ENCODE measurements at places on chromosomes 3 and 15. TPM values are rescaled to one million over a fixed set of nuclear protein-coding genes. Genes with fewer than 3 reads are reported as not detected.

- no peak overlapping the region for H3K4me3 ChIP-seq
- no peaks in the 10 kb centered on the region for H3K36me3 ChIP-seq
- H3K4me1 ChIP-seq, result no peaks in the 10 kb centered on the region
- no peak for DNase-seq
Observed at GRCh38 chr3:123336001-123336400, 112.9 kb downstream of the ADCY5 start.

- no peaks in the 10 kb centered on the region for H3K4me1 ChIP-seq
- H3K36me3 ChIP-seq, result no peaks in the 10 kb centered on the region
- H3K4me3 ChIP-seq, result no peak overlapping the region
- no peak overlapping the region for H3K27ac ChIP-seq
- no peak for DNase-seq
Observed at GRCh38 chr15:82851306-82851850, 42.0 kb downstream of the WHAMM start.

DNA sequence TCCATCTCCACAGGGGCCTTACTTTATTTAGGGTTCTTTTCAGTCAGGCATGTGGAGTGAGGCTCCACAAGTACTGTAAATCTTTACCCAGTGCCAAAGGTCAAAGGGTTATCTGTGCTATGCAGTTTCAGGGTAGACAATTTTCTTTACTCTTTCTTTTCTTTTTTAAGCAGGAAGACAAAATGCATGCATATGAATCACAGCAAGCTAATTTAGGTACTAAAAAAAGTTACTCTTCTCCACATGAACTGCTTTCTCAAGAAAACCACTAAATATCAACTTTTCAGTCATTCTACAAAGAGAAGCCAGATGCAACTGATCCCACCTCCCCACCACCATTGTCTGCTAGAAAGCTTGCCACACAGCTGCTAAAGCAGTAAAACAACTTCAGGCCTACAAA, 73.3 kb upstream of the PYGO1 start:
- no peaks in the 10 kb centered on the region for H3K36me3 ChIP-seq
- H3K4me3 ChIP-seq, result 0 out of 3 replicates have a peak overlapping the region, but pooled peaks have one; percentile 5
- H3K27ac ChIP-seq, result no peak overlapping the region
- H3K27me3 ChIP-seq, result no peaks in the 10 kb centered on the region

GRCh38 chr15:92391640-92392039, 2.0 kb upstream of the ST8SIA2 start:
- peaks cover 4% of the 10 kb centered on the region for H3K4me1 ChIP-seq
- DNase-seq, result peak; percentile 65
- H3K4me3 ChIP-seq, result no peak overlapping the region
- peaks cover 5% of the 10 kb centered on the region for H3K36me3 ChIP-seq

- no peaks in the 10 kb centered on the region for H3K27me3 ChIP-seq
- H3K4me1 ChIP-seq, result no peaks in the 10 kb centered on the region
- no peaks in the 10 kb centered on the region for H3K36me3 ChIP-seq
- no peak overlapping the region for H3K27ac ChIP-seq
- no peak overlapping the region for H3K4me3 ChIP-seq
Observed at GRCh38 chr3:120111898-120112297, 17.7 kb upstream of the GSK3B start.

- no peak overlapping the region for H3K4me3 ChIP-seq
- H3K27me3 ChIP-seq, result no peaks in the 10 kb centered on the region
- no peak overlapping the region for H3K27ac ChIP-seq
- peaks cover 1% of the 10 kb centered on the region for H3K36me3 ChIP-seq
- no peak for DNase-seq
- H3K4me1 ChIP-seq, result no peaks in the 10 kb centered on the region
Observed at GRCh38 chr15:67865766-67866165, 25.9 kb upstream of the RNU6-1 start.

Gene CCR3
- total RNA-seq, result not detected

DNA sequence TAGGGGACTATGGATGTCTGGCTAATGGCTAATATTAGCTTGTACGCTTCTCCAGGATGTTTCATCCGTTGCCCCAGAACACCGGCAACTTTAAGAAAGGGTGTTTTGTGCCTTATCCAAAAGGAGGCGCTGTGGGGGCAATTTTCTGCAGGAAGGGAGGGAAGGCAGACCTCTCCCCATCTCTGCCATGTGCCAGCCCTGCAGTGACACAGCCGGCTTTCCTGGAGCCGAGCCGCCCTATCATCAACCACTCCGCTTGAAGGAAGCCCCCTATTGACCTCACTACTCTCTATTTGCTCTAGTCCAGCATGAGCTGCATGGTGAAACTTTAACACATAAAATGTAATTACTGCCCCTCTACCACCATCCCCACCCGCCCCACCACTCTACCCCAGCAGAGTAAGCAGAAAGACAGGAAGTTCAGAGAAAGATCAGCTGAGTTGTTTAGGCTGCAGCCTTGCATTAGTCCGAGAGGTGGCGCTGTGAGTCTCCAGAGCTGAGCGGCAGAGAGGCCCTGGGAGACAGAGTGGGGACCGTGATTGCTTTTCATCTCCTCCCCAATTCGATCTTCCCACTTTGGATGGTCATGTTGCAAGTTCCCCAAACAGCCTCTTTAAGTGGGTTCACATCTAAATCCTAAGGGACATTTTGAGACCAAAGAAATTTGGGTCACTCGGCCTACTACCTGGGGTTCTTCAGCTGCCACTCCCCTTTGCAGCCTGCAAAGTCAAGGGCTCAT, 24.5 kb upstream of the RAD18 start:
- H3K27ac ChIP-seq, result no peak overlapping the region
- no peaks in the 10 kb centered on the region for H3K36me3 ChIP-seq
- H3K27me3 ChIP-seq, result no peaks in the 10 kb centered on the region
- H3K4me1 ChIP-seq, result no peaks in the 10 kb centered on the region

GRCh38 chr3:172595664-172596393, 72.6 kb upstream of the TNFSF10 start:
- H3K4me1 ChIP-seq, result no peaks in the 10 kb centered on the region
- H3K36me3 ChIP-seq, result no peaks in the 10 kb centered on the region
- DNase-seq, result no peak
- H3K27ac ChIP-seq, result no peak overlapping the region
- H3K27me3 ChIP-seq, result no peaks in the 10 kb centered on the region

DNA sequence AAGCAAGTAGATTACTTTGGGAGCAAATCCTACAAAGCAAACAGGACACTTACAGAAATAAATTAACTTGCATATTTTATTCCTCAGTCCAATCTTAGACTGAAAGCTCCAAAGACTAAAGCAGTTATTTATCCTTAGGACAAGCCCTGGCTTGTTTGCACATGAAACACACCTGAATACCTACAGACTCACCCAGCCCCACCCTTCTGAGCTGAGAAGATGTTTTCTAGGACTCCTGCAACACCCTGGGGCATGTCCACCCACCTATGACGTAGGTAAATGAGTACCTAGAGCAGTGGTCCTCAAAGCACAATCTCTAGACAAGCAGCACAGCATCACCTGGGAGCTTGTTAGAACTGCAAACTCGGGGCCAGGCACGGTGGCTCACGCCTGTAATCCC, 80.8 kb downstream of the ANXA2 start:
- H3K4me3 ChIP-seq, result no peak overlapping the region
- H3K36me3 ChIP-seq, result no peaks in the 10 kb centered on the region
- no peaks in the 10 kb centered on the region for H3K27me3 ChIP-seq
- no peaks in the 10 kb centered on the region for H3K4me1 ChIP-seq
- no peak for DNase-seq

GRCh38 chr3:65005486-65005885, 317.7 kb upstream of the ADAMTS9 start:
- no peaks in the 10 kb centered on the region for H3K4me1 ChIP-seq
- no peak overlapping the region for H3K27ac ChIP-seq

DNA sequence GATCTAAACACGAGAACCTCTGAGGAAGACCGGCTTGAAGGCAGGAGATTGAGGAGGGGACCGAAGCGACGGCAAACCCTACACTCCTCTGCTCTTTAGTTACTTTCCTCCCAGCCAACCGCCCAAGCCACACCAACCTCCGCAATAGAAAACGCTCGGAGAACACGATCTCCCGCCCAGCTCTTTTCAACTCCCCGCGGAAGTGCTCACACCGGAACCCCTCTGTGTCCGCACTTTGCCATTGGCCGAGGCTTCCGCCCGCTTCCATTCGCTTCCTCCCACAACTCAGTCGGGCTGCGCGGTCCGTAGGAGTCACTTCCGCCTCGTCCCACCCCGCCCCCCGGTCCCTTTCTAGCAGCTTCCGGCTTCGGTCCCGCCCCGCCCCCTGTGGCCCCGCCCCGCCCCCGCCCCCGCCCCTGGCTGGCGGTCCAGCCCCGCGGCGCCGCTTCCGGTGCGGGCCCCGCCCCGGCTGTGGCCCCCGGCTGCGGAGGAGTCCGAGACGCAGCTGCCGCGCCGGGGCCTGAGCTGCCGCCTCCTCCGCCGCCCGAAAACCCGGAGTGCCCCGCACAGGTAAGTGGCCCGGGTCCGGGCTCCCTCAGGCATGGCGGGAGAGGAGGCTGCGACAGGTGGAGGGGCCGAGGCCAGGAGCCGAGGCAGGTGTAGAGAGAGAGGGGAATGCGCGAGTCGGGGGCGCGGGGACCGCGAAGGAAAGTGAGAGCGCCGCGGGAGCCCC, at the start of gene ARID3B:
ARID3B (plus strand) TSS at position 460 of the 733 bp plus-strand sequence. CDS start 2,717 bp downstream, outside the sequence.
- peak within 1 kb of the TSS; percentile 32 for H3K27ac ChIP-seq
- H3K36me3 ChIP-seq, result peaks cover 16% of the 10 kb centered on the region
- no peaks in the 10 kb centered on the region for H3K27me3 ChIP-seq

- no peak for DNase-seq
- no peaks in the 10 kb centered on the region for H3K27me3 ChIP-seq
- H3K27ac ChIP-seq, result no peak overlapping the region
- no peak overlapping the region for H3K4me3 ChIP-seq
- H3K36me3 ChIP-seq, result 0 out of 2 replicates have a peak, but pooled peaks cover 5% of the 10 kb centered on the region
Observed at GRCh38 chr3:128369881-128370642, 96.6 kb downstream of the DNAJB8 start.

Gene SIDT1
- not detected for total RNA-seq

DNA sequence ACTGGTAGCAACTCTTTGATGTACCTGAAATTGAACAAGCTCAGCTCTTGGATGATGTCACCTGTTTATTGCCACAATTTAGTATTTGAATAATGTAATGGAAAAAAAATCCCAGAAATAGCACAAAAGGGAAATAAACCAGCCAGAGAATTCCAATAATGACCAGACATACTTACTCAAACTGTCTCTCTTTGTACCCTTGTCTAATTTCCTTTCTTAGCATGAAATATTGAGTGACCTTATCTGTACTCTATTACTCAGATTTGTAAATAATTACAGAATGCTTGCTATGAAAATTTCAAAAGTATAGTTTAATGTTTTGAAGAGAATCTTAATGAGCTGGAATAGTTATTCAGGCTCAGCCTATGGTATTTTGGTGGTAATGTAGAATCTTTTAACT, 555.4 kb upstream of the SGO1 start:
- no peaks in the 10 kb centered on the region for H3K4me1 ChIP-seq
- no peaks in the 10 kb centered on the region for H3K36me3 ChIP-seq
- no peaks in the 10 kb centered on the region for H3K27me3 ChIP-seq
- no peak overlapping the region for H3K4me3 ChIP-seq

DNA sequence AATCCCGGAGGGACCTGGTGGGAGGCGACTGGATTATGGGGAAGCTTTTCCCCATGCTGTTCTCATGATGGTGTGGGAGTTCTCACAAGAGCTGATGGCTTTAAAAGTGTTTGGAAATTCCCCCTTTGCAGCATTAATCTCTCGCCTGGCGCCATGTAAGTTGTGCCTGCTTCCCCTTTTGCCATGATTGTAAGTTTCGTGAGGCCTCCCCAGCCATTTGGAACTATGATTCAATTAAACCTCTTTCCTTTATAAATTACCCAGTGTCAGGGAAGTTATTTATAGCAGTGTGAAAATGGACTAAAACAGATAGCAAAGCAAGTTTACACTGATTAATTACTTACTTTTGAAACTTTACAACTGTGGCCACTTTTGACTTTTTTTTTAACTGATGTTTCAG, 10.6 kb upstream of the U2SURP start:
- no peaks in the 10 kb centered on the region for H3K4me1 ChIP-seq
- H3K27me3 ChIP-seq, result no peaks in the 10 kb centered on the region
- no peak for DNase-seq
- H3K4me3 ChIP-seq, result no peak overlapping the region

GRCh38 chr15:99249270-99249841, at the start of gene TTC23:
TTC23 (minus strand) TSS chr15:99249581; CDS start chr15:99228712, 20,869 bp downstream.
- H3K4me1 ChIP-seq, result no peaks in the 10 kb centered on the region
- H3K4me3 ChIP-seq, result no peak within 1 kb of the TSS
- no peaks in the 10 kb centered on the region for H3K36me3 ChIP-seq
- no peak within 1 kb of the TSS for H3K27ac ChIP-seq

GRCh38 chr3:135907422-135908165, 57.9 kb upstream of the PPP2R3A start:
- no peak overlapping the region for H3K4me3 ChIP-seq
- no peak overlapping the region for H3K27ac ChIP-seq
- no peaks in the 10 kb centered on the region for H3K27me3 ChIP-seq
- DNase-seq, result no peak

Gene COLQ
- 0.61 TPM for total RNA-seq

- no peak for DNase-seq
- peaks cover 3% of the 10 kb centered on the region for H3K36me3 ChIP-seq
Observed at GRCh38 chr15:71691458-71692417, 118.6 kb upstream of the NR2E3 start.

Gene ASB14
- not detected for total RNA-seq

- DNase-seq, result no peak
- H3K27me3 ChIP-seq, result no peaks in the 10 kb centered on the region
- H3K4me3 ChIP-seq, result no peak overlapping the region
- H3K36me3 ChIP-seq, result peaks cover 32% of the 10 kb centered on the region
Observed at GRCh38 chr15:45409596-45409995, 31.3 kb upstream of the GATM start.

GRCh38 chr3:161558236-161558635, 61.6 kb downstream of the OTOL1 start:
- DNase-seq, result no peak
- no peaks in the 10 kb centered on the region for H3K4me1 ChIP-seq
- H3K36me3 ChIP-seq, result no peaks in the 10 kb centered on the region
- H3K27ac ChIP-seq, result no peak overlapping the region
- no peaks in the 10 kb centered on the region for H3K27me3 ChIP-seq
- no peak overlapping the region for H3K4me3 ChIP-seq

Gene CCDC39
- total RNA-seq, result 0.79 TPM

- H3K4me1 ChIP-seq, result no peaks in the 10 kb centered on the region
- H3K27ac ChIP-seq, result no peak overlapping the region
- H3K4me3 ChIP-seq, result no peak overlapping the region
Observed at GRCh38 chr15:69897061-69897460, 200.7 kb downstream of the TLE3 start.

Gene SLC9C1
- total RNA-seq, result 0.15 TPM

Gene PDIA3
- total RNA-seq, result 524 TPM

- H3K36me3 ChIP-seq, result no peaks in the 10 kb centered on the region
- peaks cover 3% of the 10 kb centered on the region for H3K4me1 ChIP-seq
- H3K27me3 ChIP-seq, result no peaks in the 10 kb centered on the region
- DNase-seq, result peak; percentile 57
- H3K27ac ChIP-seq, result peak overlapping the region; percentile 4
- H3K4me3 ChIP-seq, result no peak overlapping the region
Observed at GRCh38 chr3:192747145-192747544, 19.8 kb upstream of the FGF12 start.

DNA sequence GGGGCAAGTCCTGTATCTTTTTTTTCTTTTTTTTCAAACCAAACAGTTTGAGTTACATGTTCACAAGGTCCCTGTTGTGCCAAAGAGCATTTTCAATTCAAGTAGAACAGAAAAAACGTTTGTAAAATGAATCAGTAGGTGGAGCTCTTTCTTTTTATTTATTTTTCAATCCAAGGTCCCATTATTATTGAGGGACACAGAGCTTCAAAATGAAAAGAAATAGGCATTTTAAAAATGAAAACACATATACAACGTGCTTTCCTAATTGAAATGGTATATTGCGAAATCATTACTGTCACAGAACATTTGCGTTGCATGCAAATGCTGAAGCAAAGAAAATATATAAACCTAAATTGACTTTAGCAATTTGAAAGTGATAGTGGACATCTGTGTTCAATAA, 711.0 kb downstream of the MECOM start:
- DNase-seq, result no peak
- H3K4me3 ChIP-seq, result no peak overlapping the region
- no peaks in the 10 kb centered on the region for H3K4me1 ChIP-seq
- no peaks in the 10 kb centered on the region for H3K27me3 ChIP-seq
- H3K27ac ChIP-seq, result no peak overlapping the region
